Ammon's horn (tissue), 1 donor: ENCODE measurements at places on chromosomes 11 and 22.

- DNase-seq: peak; percentile 34
These were observed at the start of gene HOATZ for GRCh38 chr11:111514216-111515031. HOATZ (plus strand) TSS chr11:111514778; CDS start chr11:111514785, 7 bp downstream.

GRCh38 chr11:125279676-125280418 is 115.3 kb downstream of the PKNOX2 start:
- DNase-seq: no peak

GRCh38 chr11:2681408-2682145 is 18.2 kb downstream of the KCNQ1OT1 start:
- DNase-seq: no peak

DNA sequence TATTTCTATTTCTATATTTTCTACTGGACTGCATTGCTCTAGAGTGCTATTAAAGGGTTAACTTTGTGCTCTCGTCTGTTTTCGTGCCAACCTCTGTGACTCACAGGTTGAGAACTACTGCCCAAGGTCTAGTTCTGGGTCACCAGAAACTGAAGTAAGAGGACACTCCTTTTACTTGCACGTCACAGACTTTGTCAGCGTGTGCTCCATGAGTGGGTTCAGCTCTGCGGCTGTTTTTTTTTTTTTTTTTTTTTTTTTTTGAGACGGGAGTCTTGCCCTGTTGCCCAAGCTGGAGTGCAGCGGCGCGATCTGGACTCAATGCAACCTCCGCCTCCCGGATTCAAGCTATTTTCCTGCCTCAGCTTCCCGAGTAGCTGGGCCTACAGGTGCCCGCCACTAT is 49.8 kb downstream of the CLMP start:
- DNase-seq: no peak

GRCh38 chr11:61776561-61777075 is 15.8 kb downstream of the TMEM258 start:
- DNase-seq: peak; percentile 62
